Activated effector memory CD4-positive, alpha-beta T cell treated with anti-CD3 and anti-CD28 coated beads, Interleukin-2, amount 50 U/mL, for 16 hours (primary cell): ENCODE measurements at places on chromosomes 4 and X.
A peak's percentile ranks its signal among the peaks of the same experiment; 100 is the strongest.

GRCh38 chr4:141102367-141102766 is 30.9 kb downstream of the RNF150 start:
- DNase-seq, result no peak

DNA sequence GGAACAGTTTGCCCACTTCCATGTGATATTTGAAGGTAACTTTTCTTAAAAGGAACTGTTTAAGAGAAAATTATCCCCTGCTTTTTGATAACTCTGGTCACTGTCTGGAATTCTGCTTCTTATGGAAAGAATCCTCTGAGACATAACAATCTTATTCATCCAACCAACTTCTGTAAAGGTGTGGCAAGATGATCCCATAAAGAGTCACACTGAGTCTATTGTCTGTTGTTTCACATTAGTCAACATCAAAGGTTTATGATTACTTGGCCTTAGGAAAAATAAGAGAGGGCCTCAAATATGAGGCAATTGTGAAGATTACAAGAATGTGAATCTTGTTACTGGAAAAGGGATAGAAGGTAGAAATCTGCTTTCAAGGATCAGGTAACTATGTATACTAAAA is 88.0 kb upstream of the MAGEB18 start:
- no peak for DNase-seq

DNA sequence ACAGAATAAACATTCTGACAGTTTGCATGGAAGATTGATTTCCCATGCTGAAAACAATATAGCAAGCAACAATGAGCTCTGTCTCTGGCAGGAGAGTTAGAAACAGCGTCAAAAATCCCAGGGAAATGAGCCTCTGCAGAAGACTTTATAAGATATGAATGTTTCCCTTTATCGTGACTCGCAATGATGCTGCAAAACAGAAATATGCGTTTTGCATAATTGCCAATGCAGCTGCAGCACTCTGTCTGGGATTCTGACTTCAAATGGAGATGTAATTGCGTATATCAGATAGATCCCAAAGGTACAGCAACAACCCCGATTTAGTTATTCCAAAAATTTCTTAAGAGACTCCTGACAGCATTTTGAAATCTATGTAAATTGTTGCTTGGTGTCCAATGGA is 702.4 kb upstream of the EPHA5 start:
- no peak for DNase-seq

- no peak for DNase-seq
These were observed 1539.0 kb upstream of the IGFBP7 start for GRCh38 chr4:58649226-58649625.

DNA sequence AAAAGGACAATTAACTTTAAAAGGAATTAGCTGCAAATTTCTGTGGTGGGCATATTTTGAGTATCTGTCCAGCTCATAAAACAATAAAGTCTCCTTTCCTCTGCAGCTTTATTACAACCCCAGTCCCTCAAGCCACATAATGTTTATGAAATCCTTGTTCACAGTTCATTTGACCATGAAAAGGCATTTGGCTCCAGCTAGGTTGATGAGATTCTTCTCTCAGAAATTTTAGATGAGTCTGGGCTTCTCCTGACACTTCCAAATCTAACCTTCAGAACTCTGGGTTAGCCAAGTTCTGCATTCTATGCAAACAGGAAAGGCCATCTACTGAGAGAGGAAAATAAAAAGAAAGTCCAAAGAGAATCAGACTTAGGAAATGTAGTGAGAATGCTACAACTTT is 156.8 kb downstream of the GRXCR1 start:
- no peak for DNase-seq

DNA sequence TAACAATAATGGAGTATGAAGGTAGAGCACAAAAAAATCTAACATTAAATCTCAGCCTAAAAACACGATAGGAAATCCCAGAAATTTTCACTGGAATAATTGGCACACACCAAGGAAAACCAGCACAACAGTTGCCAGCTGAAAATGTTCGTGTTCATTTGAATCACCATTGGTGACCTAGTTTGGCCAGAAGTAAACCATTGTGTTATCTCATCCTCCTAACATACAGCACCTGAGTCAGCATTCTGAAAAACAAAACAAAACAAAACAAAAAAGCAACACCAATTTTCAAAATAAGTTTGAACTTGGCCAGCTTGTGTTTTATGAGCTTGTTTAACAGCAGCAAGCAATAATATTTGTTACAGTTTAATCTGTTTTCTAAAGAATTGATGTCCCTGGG is 41.1 kb downstream of the UCHL1 start:
- no peak for DNase-seq

- no peak for DNase-seq
These were observed 112.8 kb upstream of the EOLA2 start for GRCh38 chrX:150051096-150051495.

- no peak for DNase-seq
These were observed 12.2 kb upstream of the MCF2 start for GRCh38 chrX:139720136-139720535.

- no peak for DNase-seq
These were observed 70.9 kb upstream of the RXFP1 start for GRCh38 chr4:158450741-158451140.

DNA sequence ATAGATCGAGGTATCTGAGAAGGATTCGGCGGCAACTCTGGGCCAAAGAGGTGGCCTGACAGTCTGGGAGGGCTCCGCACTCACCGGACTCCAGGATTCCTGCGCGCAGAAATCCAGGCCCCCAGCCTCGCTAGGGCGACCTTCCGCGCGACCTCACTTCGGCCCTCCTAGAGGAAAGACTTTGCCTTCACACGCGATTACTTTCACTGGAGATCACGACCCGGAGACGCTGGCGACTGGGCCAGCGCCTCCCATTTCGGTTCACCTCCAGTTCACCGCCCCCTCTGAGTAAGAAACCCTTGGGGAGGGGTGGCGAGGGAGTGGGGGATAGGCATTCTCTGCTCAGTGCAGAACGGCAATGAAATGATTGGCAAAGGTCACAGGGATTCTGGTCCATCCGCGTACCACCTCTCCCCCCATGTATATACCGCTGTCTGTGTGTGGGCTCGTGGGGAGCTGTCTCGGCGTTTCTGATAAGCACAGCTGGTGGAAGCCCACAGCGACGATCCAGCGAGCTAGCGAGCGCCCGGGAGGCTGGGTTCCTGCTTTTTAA is 2.5 kb downstream of the POU3F4 start:
- DNase-seq, result no peak

- no peak for DNase-seq
These were observed 181.8 kb upstream of the POF1B start for GRCh38 chrX:85561231-85561630.

- DNase-seq, result peak; percentile 63
These were observed 808 bp downstream of the THAP6 start for GRCh38 chr4:75514949-75515612.

- DNase-seq, result no peak
These were observed 17.7 kb downstream of the SPARCL1 start for GRCh38 chr4:87511500-87511899.

- DNase-seq, result no peak
These were observed 200.3 kb downstream of the FAT4 start for GRCh38 chr4:125515016-125515415.

DNA sequence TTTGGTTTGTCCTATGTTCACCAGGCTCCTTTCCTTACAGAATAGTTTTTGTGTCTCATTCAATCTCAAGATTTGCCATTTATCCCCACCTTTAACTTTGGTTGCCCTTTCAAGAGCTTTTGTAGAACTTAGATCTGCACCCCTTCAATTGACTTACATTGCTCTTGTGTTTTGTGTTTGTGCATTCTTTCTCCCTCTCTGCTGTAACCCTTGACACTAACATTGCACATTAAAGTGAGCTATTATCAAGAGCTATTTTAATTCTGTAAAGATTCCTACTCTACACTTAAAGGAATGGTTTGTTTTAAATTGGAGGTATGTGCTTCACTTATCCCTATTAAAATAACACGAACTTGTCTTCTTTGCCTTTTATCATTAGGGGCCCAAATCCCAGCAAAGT is 65.3 kb downstream of the CDS1 start:
- no peak for DNase-seq

DNA sequence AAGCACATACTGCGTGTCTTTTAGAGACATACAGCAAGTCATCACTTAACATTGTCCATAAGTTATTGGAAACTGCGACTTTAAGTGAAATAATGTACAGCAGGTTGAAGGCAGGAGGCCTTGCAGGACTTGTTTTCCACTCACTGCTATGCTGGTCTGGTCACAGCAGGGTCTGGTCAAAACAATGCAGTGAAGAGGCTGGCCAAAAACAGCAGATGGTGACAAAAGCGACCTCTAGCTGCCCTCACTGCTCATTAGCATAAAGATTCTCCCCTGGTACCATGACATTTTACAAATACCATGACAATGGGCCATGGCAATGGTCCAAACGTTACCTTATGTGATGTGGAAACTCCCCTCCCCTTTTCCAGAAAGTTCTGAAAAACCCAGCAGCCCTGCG is 1283.6 kb downstream of the FSTL5 start:
- DNase-seq, result no peak

GRCh38 chr4:88779431-88779830 is 81.8 kb upstream of the NAP1L5 start:
- DNase-seq, result no peak

DNA sequence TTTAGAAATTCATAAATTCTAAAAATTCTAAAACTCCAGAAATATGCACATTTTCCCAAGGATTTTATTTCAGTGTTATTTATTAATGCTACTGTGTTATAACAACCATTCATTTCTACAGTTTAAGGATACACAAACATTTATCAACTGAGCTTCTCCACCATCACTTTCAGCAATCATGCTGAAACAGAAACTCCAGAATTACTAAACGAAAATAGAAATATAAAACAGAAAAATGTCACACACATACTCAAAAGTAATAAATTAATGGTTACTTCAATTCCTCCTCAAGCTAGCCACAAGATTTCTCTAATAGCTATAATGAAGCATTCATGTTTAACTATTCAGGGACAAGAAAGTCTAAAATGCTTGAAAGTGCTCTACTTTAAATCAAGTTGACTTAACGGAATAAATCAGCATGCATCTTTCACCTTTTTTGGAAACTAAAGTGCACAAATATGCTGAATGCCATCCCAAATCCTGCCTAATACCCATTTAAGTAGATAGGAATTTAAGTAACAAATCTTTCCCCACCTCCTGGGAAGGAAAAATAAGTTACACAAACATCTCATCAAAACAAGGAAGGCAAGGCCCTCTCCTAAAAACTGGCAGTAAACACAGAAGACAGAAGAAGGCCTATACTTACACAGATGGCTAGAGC is 563 bp downstream of the FAM13A start:
- DNase-seq, result no peak

GRCh38 chrX:39502486-39502885 is 595.3 kb downstream of the BCOR start:
- no peak for DNase-seq

DNA sequence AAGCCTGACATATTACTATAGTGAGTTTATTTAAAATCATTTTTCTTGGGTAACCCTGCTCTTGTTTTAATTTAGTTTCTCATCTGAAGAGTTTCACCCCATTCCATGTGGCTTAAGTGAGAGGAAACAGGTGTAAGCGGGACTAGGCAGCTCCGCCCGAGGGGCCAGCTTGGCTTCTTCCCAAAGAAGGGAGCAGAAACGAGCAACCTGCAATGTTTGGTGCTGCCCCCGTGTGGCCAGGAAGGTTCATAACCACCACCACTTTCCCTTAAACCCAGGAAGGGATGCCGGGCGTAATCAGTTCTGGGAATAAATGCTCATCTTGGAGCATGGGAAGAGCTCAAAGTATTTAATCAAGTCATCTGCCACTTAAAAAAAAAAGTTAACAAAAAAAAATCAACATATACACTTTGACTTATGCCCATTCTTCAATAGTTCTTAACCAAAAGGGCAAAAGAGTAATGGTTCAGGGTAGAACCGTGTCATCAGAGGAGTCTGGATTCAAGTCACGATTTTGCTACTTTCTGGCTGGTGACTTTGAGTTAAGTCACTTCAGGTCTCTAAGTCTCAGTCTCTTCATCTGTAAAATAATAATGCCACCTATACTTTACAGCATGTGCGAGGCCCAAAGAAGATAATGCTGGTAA is 147.9 kb downstream of the NSUN7 start:
- DNase-seq, result peak; percentile 88

- no peak for DNase-seq
These were observed 429.1 kb upstream of the INTU start for GRCh38 chr4:127203562-127204200.

- no peak for DNase-seq
These were observed 40.6 kb downstream of the FAM149A start for GRCh38 chr4:186144946-186145569.

DNA sequence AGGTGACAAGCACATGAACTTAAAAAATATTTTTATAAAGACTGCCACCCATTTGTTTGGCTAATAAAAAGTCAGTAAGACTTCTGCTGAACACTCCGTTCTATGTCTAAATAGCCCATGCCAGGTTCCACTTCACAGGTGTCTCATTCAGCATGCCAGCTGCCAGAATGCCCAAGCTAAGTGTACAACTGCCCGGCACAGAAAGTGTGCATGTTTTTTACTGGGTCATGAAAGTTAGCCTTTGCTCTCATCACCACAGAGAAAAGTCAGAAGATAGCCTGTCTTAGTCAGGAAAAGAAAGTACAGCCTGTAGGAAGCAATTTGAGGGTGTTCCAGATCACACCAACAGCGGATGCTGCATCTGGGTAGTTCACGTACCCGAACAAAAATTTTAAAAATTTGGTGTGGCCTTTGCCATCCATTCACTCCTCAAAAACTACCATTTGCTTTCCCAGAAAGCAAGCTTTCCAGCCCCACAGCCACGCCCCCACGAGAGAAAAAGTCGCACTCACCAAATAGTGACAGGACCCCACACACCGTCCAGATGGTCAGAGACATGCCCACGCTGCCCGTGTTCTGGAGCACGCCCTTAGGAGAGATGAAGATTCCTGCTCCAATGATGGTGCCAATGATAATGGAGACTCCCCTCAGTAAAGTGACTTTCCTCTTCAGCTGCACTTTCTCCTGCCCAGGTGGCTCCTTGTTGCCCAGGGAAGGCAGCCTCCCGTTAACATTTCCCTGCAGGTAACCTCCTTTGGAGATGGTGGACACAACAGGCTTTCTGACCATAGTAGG is 671 bp downstream of the SLC7A11 start:
- no peak for DNase-seq

GRCh38 chr4:14386196-14386595 is 616.1 kb upstream of the CPEB2 start:
- DNase-seq, result no peak

DNA sequence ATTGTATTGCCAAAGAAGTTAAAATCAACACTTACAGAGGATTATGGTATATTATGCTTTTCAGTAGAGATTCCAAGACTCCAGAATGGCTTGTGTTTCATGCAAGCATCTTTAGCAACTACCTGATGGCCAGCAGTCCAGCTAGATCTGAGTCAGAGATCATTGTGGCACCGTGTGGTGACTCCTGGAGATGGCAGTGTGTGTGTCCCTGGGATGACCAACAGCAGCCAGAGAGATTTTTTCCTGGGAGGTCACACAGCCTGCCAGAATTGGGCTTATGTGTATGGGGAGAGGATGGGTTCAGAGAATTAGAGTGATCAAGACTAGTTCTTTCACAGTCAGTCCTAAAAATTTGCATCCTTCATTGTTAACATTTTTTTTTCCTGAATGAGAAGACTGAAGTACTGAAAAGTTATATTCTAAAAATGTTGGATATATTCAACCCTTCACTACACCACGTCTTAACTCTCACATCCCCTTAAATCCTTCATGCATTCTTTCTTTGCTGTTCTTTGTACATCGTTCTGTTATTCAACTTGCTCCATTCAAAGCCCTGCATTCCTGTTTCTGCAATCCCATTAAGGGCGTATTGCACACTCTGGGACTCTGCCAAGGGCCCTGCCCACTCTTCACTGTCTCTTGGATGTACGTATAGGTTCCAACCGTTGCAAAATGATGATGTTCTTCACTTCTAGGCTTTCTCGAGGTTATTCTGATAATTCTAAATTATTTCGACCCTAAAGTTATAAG is 12.4 kb downstream of the TENM3 start:
- no peak for DNase-seq
